ENCODE measurements at places on chromosomes 3 and 15.
A peak's percentile ranks its signal among the peaks of the same experiment; 100 is the strongest.

DNA sequence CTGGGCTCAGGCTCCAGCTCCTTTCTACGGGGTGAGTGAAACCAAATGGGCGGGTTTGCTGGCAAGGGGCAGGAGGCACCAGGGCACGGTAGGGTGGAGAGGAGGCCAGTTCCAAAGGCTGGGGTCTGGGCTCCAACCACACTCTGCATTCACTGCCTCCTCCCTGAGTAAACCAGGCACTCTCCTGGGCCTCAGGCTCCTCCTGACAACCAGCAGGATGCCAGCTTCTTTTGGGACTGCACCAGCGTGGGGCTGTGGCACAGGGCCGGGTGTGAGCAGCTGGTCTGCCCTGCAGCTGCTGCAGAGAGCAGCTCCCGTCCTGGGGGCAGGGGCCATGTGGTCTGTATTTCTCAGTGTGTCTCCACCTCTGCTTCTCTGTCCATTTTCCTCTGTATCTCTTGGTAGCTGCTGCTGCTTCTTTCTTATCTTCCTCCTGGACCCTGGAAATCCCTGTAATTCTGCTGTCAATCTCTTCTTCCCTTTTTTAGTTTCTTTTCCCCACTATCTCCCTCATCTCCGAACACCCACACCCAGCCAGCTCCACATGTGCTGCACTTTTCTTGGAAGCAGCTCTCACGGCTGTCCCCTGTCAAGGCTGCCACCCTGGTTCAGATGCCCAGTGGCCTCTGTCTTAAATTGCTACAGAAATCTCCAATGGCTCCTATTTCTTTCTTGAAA, 54.9 kb upstream of the TBC1D21 start:
- no peak for DNase-seq

- no peak for DNase-seq
Observed at GRCh38 chr15:53512029-53512428, 247.4 kb downstream of the WDR72 start.

DNA sequence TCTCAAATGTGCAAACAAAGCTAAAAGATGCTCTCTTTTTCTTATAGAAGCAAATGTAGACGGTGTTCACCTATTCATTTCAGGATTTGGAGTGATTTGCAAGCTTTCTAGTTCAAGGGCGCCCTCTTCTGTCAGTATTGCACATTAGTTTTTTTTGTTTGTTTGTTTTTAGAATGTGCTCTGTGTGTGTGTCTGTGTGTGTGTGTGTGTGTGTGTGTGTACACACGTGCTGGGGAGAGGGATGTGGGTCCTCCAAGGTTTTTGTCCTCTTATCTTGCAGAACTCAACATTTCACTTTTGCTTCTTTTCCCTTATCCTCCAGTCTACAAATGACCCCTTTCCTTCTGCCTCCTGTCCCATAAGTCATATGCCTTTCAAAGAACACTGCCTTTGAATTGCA, 23.5 kb downstream of the DNAH1 start:
- DNase-seq: peak; percentile 49

- no peak for DNase-seq
Observed at GRCh38 chr15:99703603-99704443, 29.4 kb downstream of the LYSMD4 start.

- DNase-seq: no peak
Observed at GRCh38 chr3:168123201-168124176, 27.8 kb upstream of the GOLIM4 start.

GRCh38 chr15:66923438-66923881, 141.9 kb upstream of the SMAD3 start:
- no peak for DNase-seq

- DNase-seq: no peak
Observed at GRCh38 chr15:51121118-51121517, 26.4 kb upstream of the TNFAIP8L3 start.

DNA sequence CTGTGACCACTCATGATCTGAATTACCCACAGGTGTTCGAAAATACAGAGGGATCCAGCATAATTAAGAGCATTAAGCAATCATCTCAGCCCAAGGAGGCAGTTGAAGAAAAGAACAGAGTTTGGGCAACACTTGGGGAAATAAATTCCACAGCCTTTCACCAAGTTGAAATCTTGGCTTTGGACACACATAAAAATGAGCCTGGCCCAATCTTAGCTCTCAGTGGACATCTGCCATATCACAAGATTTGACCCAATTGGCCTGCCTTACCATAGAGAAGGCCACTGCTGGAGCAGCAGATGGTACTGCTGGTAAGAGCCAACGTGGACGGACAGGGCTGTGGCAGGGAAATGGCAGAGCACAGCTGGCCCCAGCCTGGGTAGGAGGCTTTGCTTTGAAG, 13.0 kb downstream of the FOXP1 start:
- no peak for DNase-seq

GRCh38 chr3:112303764-112304325, 9.8 kb upstream of the SLC9C1 start:
- DNase-seq: no peak

DNA sequence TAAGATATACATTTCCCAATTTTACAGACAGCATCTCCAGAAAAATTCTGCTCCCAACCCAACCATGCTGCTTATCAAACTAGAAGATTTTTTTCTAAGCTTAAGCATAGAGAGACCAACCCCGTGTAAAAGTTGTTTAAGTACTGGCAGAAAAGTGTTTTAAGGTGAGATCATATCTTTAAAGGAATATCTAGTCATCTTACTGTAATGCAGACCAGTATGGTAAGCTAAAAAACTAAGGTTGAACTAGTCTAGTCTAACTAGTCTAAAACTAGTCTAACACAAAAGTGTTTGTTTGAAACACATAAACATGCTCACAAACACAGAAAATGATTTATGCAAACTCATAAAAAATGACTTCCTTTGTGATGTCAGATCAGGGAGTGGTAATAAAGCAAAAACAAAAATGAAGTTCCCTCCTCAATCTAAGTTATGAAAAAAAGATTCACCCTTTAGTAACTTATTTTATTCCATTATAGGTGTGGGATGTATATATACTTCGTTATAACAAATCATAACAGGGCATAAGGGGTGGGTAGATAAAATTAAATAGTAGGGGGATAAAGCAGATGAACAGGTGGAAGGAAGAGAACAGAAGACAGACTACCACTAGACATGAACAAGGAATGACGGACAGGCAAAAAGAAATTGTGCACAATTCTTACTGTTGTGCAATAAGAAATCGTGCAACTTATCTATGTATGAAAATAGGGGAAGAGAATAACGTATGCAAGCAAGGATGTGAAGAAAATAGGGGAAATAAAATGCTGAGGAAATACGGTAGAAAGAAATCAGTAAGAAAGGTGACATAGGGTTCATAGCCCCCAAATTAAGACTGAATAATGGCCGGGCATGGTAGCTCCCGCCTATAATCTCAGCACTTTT, 10.0 kb downstream of the MYO5A start:
- no peak for DNase-seq

GRCh38 chr15:38859574-38859973, 295.0 kb upstream of the RASGRP1 start:
- DNase-seq: no peak

DNA sequence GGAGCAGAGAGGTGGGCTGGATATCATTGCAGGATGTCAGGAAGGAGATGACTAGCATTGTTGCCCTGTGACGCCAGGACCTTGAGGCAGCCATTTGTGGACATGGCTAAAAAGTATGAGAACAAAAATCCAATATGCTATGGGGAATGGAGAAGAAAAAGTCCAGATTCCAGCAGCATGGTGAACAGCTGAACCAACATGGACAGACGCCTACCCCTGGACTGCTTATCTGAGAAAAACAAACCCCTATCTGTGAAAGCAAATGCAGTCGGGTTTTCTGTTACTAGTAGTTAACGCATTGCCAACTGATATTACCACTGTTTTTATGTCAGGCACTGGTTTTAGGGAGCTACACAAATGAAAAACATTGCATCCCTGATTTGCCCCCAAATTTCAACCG, 251.2 kb upstream of the RORA start:
- DNase-seq: no peak

DNA sequence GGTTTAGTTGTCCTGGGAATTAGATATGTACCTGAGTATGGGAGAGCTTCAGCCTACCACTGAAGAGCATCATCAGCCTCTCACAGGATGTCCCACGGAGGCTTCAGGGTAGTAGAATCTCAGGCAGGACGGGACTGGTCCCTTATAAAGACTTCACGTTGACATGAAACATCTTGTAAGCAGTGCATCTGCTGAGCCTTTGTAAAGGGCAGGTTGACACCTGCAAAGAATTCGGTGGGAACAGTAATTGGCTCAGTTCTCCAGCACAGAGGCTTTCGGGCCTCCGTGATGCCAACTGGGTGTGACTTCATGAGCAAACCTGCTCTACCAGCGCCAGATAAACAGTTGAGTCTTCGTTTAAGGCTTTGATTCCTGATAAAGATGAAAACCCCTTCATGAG, 26.9 kb upstream of the AVEN start:
- no peak for DNase-seq

- DNase-seq: no peak
Observed at GRCh38 chr15:74193299-74193718, 9.3 kb downstream of the STRA6 start.

DNA sequence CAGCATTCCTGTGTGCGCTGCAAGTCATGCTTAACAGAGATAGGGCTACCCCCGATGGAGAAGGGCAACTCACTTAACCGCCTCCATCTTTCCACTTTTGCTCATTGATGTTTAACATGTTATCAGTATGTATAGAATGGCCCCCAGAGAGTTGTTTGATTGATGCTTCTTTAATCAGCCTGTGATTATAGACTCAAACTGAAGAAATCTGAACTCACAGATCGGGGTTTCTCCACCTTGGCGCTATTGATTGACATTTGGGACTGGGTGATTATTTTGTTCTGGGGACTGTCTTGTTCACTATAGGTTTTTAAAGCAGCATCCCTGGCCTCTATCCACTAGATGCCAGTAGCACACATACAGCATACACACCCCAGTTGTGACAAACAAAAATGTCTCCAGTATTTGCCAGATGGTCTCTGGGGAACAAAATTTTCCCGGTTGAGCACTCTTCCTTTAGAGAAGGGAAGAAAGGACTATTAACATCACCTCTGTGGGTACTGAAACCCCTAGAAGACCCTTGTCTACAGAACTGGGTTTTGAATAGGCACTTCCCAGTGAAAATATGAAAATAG, 54.4 kb downstream of the LARS2 start:
- no peak for DNase-seq

DNA sequence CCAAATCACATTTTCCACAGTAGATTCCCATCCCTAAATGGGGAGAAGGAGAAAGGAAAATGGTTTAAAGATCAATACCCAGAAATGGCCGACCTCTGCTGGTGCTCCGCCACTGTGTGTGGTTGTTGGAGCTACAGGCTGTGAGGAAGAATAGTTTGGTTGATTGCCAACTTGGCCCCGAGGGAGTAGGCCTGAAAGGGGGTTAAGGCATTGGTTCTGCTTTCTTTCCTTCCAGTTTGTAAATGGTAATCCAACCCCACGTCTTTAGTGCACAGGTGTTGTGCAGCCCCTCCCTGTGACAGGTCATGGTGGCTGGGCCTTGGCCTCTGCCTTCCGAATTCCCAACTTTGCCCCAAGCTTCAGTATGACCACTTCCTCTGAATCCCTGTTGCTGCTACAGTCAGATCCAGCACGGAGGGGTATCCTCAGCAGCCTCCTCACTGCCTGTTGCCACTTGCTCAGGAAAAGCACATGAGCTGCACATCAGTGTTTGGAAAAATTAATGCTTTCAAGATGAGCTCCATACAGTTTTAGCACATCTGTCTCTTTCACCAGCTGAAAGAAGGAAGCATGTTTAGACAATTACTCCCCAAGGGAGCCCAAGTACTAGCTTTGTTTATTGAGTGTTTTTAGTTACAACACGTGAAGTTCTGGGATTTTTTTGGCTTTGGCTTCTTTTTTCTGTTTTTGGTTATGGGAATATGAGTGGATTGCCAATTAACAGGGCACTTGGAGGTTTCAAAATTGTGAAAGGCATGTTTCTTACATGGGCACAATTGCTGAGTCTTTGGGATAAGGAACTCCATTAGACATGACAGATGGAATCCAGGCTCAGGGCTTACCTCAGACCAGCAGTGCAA, 92.3 kb upstream of the ROPN1 start:
- no peak for DNase-seq

- DNase-seq: no peak
Observed at GRCh38 chr3:190053919-190054672, 66.6 kb downstream of the P3H2 start.

- DNase-seq: no peak
Observed at GRCh38 chr3:188590557-188590956, 436.6 kb downstream of the LPP start.

DNA sequence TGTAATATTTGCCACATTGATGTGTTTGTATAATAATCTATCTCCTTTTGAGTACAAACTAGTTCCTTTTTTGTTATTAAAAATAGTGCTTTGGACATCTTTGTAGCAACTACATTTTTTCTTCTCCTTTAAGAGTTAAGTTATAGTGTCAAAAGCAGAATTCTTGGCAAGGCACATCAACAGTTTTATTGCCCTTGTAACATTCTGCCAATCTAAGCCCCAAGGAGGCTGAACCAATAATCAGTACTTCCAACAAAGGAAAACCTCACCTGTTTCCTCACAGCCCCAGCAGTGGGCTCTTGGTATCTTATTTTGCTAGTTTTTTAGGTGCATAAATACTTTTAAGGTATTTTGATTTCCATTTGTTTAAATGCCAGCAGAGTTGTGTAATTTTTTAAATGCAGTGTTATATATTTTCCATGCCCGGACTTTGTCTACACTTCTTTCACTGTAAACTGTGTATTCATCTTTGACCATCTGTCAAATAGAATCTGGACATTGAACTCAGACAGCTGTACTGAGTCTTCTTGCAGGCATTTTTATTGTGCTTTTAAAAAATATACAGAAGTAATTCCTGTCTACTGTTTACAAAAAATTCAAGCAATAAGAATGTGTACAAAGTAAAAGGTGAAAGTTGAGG, 101.0 kb downstream of the MYLK start:
- no peak for DNase-seq

DNA sequence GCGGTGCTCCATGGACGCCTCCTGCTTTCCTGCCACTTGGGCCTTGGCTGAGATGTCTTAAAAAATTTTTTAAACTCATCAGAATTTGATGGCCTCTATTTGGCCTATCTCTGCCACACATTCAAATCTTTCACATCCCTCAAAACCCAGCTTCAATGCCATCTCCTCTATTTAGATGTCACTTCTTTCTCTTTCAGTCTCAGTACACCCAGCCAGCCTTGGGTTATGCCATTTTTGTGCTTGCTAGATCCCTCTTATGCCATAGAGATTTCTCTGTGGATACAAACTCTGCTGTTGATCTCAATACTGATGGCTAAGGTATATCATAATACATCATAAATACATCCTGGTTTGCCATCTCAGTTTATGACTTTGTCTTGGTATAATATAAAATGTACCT, 222.3 kb upstream of the TPRG1 start:
- no peak for DNase-seq
